ENCODE measurements at places on chromosomes 4 and X. TPM values are rescaled to one million over a fixed set of nuclear protein-coding genes. Genes with fewer than 3 reads are reported as not detected.

GRCh38 chrX:133655275-133656265 is 240.3 kb upstream of the GPC4 start:
- no peak for DNase-seq

GRCh38 chrX:99588936-99589335 is 821.1 kb downstream of the PCDH19 start:
- peak; percentile 54 for DNase-seq

GRCh38 chr4:67983333-67983732 is 20.0 kb upstream of the TMPRSS11A start:
- DNase-seq: no peak

Gene LRCH2
- polyA plus RNA-seq: 17.7 TPM

DNA sequence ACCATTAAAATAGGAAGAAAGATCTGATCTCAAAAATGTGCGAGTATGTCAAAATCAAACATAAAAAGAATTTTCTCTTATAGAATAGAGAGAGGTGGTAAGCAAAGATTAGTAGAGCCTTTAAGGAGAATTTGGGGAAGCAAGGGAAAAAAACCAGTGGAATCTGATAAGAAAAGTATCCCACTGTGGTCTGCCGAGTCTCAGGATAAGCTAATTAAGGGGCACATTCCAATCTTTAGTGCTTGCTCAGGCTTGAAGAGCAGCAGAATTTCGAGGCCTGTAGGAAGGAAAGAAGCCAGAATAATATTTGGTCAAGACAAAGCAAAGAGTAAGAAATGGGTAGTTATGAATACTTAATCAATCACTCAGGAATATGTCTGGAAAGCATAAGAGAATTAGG is 13.0 kb downstream of the STATH start:
- DNase-seq: no peak

Gene PCGF3
- polyA plus RNA-seq: 96.4 TPM

- no peak for DNase-seq
These were observed 37.9 kb downstream of the KLHL34 start for GRCh38 chrX:21620234-21620633.

GRCh38 chr4:73816814-73817213 is 19.7 kb upstream of the CXCL6 start:
- no peak for DNase-seq

GRCh38 chrX:133992882-133993281 is 7.5 kb upstream of the GPC3 start:
- DNase-seq: no peak

Gene FOXR2
- not detected for polyA plus RNA-seq

Gene WDFY3
- polyA plus RNA-seq: 44.3 TPM

- DNase-seq: no peak
These were observed 163.9 kb upstream of the SLC7A11 start for GRCh38 chr4:138405934-138406567.

DNA sequence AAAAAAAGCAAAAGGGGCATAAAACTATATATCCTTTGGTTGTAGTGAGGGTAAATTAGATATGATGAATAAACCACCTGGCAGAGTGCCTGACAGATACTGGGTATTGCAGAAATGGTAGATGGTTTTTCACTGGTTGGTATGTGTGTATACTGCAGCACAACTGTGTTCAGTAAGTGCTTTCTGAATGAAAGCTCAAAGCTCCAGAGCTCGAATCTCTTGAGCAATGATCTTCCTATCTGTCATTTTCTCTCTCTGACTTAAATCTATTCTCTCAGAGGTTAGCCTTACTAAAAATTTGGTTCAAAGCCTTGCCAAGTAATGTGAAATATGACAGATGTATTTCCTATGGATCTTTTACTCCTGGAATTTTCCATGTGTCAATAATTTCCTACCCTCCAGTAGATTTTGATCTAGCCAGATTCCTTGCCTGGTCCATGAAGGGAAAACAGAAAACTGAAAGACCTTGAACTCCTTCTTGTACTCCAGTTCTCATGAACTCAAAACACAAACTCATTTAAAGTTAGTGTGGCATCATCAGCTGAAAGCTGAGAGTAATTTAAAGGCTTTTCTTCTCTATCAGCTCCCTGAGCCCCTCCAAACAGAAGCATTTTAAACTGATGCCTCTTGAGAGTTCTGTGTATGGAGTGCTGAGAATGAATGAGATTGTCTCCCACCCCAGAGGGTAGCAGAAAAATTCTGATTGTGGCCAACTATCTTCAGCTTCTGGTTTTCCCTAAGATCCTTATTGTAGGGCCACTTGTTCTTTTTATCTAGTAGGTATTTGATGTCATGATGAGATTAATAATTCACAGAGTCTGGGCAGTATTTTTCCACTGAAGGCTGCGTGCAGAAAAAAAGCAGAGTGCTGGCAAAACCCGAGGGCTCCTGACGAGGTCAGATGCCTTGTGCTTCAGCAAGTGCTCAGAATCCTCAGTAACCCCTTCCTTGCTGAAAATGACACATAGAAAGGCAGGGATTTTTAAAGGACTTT is 363.4 kb upstream of the BOD1L1 start:
- DNase-seq: no peak

DNA sequence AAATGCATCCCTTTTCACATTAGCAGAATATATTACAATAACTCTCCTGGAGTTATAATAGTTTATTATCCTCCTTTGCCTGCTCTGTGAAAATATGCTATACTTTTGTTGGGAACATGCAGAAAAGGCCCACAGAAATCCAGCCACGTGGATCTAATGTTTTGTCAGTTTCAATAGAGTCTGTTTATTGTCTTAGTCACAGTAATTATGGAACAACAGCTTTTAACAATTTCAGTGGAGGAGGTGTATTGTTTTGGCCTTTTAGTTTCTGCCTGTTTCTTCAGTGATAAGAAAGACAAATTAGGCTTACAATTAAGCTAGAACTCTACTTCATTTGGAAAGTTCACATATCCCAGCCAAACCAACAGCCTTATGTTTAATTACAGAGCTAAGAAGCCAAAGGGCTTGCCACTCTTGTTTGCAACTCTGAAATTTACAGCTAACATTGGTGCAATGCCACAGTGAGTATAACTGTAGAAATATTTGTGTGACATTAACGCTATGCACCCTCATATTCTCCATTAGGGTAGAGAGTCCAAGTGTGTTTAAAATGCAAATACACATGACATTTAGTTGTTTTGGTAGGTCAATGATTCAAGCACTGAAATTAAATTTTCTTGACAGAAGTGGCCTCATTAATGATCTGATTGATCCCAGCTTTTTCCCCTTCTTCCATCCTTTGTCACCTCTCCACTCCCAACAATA is 175.8 kb downstream of the USP46 start:
- no peak for DNase-seq

DNA sequence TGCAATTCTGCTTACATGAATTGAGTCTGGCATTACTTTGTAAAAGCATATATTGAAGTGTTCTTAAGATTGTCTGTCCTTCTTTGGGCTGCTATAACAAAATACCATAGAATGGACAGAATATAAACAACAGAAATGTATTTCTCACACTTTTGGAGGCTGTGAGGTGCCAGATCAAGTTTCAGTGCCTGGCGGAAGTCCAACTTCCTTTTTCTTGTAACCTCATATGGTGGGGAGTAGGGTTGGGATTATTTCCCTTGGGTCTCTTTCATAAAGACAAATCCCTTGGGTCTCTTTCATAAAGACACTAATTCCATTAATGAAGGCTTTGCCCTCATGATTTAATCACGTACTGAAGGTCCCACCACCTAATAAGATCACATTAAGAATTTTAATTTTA is 199.3 kb upstream of the GRID2 start:
- no peak for DNase-seq

GRCh38 chrX:118261151-118261550 is 84.8 kb upstream of the WDR44 start:
- no peak for DNase-seq

- DNase-seq: peak; percentile 53
These were observed 50.8 kb upstream of the TRIM2 start for GRCh38 chr4:153153339-153153871.

DNA sequence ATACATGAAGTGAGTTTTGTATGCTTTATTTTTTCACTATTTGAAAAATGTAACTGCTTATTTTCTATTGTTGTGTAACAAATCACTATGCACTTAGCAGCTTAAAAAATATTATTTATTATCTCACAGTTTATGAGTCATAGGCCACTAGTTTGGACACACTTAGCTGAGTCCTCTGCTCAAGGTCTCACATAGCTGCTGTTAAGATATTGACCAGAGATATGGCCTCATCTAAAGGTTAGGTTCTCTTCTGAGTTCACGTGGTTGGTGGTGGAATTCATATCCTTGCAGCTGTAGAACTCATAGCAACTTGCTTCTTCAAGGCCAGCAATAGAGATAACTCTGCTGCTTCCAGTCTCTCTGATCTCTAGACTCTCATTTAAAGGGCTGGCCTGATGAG is 534.4 kb downstream of the SPRY1 start:
- DNase-seq: no peak

- peak; percentile 29 for DNase-seq
These were observed 73.9 kb downstream of the HTRA3 start for GRCh38 chr4:8343262-8343966.

DNA sequence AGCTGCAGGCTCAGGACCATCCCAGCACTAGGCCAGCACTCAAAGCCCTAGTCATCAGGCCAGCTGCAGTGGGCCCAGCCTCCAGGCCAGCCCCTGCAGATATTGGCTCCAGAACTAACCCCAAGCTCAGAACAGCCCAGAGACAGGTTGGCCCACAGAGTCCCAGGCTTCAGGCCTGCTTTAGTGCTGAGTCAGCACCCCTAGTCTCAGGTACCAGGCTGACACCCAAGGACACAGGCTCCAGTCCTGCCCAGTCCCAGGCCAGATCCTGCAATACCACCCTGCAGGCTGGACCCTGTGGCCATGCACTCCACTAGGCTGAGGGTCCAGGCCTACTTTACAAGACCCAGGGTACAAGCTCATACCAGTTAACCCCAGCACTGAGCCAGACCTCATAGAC is 234.4 kb upstream of the GPRIN3 start:
- DNase-seq: no peak

DNA sequence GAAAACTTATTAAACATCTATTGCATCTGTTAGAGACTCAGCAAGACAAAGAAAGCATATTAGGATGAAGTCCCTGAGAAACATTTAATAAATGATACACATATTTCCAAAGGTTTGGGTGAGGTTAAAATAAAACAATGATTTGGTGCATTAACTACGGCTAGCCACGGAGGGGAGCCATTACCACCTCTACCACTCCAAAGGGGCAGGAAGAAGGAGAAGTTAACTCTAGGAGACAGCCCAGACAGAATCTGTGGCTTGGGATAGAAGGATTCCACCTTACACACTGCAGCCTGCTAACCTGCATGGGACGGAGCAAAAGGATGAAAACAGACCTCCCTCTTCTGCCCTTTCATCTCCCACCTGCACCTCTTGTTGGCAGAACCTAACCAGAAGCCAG is 189.1 kb upstream of the C1QTNF7 start:
- DNase-seq: no peak

Gene IBSP
- polyA plus RNA-seq: not detected

GRCh38 chr4:76035799-76036380 is at the start of gene CXCL11:
Gene CXCL11, minus strand, starts transcription at chr4:76036070. Its CDS starts 83 bp downstream, at chr4:76035987.
- DNase-seq: no peak

Gene UBA1
- polyA plus RNA-seq: 198 TPM

Data from left lung (tissue), 14 donors.